Right atrium auricular region (tissue), 2 donors: ENCODE measurements at places on chromosomes 2 and 18. TPM values are rescaled to one million over a fixed set of nuclear protein-coding genes. Genes with fewer than 3 reads are reported as not detected.

DNA sequence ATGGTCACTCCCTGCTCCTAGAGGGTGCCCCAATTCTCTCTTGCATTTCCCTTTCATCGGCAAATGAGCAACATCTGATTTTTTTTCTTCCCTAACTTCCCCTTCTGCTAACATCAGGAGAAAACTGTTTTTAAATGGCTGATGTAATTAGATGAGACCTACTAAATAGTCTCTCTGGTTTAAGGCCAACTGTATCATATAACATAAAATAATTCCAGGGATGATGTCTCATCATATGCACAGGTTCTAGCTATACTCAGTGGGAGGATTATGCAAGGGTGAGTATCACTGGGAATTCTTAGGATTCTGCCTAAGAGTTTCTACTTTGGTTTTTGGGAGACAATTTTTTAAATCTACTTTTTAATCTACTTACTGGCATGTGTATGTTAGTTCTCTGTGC is 193.4 kb downstream of the PARD3B start:
- no peak overlapping the region for H3K27ac ChIP-seq
- H3K36me3 ChIP-seq: no peaks in the 10 kb centered on the region
- H3K27me3 ChIP-seq: no peaks in the 10 kb centered on the region
- H3K4me1 ChIP-seq: no peaks in the 10 kb centered on the region

DNA sequence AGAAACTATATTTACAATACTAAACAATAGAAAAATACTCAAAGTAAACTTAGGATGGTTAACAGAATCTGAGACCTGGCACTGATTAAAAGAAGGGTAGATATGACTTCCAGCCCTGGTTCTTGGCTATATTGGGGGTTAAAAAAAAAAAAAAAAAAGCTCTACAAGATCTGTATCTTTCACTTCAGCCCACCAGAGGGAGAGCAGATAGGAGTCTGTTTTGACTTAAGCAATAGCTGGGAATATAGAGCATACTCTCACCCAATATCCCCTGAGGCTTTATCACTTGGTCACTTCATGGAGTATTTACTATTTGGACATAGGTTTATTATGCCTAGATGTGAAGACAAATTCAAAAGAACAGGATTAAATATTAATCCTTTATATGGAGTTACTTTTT is 598.9 kb upstream of the LINC00305 start:
- H3K36me3 ChIP-seq: no peaks in the 10 kb centered on the region
- H3K4me3 ChIP-seq: no peak overlapping the region
- H3K27ac ChIP-seq: no peak overlapping the region
- DNase-seq: no peak

GRCh38 chr2:68052717-68053422 is 9.9 kb downstream of the C1D start:
- no peak overlapping the region for H3K4me3 ChIP-seq
- H3K4me1 ChIP-seq: no peaks in the 10 kb centered on the region
- no peaks in the 10 kb centered on the region for H3K27me3 ChIP-seq
- H3K36me3 ChIP-seq: no peaks in the 10 kb centered on the region
- H3K27ac ChIP-seq: no peak overlapping the region
- DNase-seq: no peak

- H3K36me3 ChIP-seq: no peaks in the 10 kb centered on the region
- H3K27ac ChIP-seq: no peak overlapping the region
Measured at GRCh38 chr2:74413001-74413698, 8.3 kb downstream of the C2orf81 start.

GRCh38 chr2:33242845-33243244 is 233.6 kb upstream of the RASGRP3 start:
- no peaks in the 10 kb centered on the region for H3K36me3 ChIP-seq
- no peak overlapping the region for H3K4me3 ChIP-seq
- no peak overlapping the region for H3K27ac ChIP-seq

Gene ITGB1BP1
- 34.4 TPM for total RNA-seq
